ENCODE measurements at places on chromosomes 13 and 19.

- DNase-seq: no peak
Observed at GRCh38 chr13:35566340-35566739, 89.9 kb upstream of the MAB21L1 start.

DNA sequence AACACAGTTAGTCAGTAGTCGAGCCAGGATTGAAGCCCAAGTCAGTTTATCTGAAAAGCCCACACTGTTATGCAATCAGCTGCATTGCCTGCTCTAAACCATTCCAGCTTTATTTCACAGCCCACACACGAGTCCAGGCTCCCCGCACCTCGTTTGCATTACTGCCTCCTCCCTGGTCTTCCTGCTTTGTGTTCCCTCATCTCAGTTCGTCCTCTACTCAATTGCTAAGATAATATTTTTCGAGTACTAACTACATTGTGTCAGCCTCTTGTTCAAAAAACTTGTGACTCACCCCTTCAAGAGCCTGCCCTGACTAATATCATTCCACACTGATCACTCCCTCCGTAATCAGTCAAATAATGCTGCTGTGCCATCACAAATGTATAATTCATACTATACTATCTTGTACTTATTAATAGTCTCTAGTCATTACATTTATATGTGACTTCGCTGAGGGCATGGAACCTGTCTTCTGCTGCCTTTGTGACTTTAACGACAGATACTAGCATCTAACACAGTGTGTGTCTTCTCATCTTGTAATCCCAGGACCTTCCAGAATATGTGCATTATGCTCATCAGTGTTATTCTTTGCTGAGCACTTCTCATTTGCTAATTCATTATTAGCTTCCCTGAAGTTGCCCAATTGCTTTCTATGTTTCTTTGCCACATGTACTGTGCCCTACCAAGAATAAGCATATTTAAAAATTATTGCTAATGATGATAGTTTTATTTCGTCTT, 26.2 kb upstream of the WDFY2 start:
- DNase-seq: no peak

DNA sequence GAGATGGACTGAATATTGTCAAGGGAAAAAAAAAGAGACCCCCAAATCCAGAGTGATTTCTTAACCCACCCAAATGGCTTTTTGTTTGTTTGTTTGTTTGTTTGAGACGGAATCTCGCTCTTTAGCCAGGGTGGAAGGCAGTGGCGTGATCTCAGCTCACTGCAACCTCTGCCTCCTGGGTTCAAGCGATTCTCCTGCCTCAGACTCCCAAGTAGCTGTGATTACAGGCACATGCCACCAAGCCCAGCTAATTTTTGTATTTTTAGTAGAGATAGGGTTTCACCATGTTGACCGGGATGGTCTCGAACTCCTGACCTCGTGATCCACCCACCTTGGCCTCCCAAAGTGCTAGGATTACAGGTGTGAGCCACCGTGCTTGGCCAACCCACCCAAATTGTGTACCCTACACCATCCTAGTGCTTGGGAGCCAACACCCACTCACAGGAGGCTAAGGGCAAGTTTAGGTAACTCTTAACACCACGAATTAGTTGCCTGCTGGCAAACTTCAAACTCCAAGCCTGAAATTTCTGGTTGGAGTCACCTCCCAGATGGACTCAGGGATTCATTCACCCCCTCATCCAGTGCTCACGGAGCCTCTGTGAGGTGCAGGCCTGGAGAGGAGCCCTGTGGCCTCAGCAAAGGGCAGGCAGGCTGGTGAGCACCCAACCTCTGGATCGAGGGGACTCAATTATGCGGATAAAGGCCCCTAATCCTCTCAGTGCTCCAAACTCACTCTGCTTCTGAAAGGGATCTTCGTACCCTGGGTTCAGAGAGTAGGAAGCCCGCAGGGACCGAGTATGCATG, 37.6 kb downstream of the ACTN4 start:
- no peak for DNase-seq

DNA sequence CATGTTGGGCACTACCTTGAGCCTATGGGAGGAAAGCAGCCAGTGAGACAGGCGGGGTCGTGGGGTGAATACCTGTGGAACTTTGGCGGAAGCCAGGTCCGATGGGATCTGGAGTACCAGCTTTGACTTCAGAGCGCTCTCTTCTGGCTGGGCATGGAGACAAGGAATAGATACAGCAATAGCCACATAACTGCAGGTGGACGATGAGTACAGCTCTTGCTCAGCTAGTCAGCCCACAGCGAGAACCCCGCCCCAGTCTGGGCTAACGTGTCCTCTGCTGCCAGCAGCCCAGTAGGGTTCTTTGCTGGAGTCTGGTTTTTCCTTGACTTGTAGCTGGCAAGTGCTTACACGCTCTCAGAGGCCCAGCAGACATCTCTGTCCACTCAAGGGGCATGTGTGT, 83.4 kb downstream of the SIPA1L3 start:
- DNase-seq: no peak

- no peak for DNase-seq
Observed at GRCh38 chr19:47183601-47184000, 47.4 kb downstream of the BBC3 start.

Data from neural crest cell (in vitro differentiated cells).